ENCODE measurements at places on chromosomes 7 and 10. TPM values are rescaled to one million over a fixed set of nuclear protein-coding genes. Genes with fewer than 3 reads are reported as not detected.

DNA sequence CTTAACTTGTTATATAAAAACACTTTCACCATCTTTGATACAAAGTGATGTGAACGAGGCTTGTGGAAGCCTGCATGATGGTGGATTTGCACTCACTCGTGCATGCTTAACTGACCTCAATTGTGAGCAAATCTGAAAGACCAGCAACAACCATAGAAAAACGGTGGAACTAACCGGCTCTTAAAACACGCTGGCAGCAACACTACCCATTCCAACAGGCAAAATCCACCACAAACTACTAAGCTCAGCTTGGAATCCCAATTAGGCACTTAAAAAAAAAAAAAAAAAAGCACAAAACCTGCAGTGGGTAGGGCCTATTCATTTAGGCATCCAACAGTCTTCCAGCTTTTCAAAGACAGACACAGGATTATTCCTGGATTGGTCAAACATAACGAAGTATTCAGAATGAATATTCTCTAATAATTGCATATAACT is 1.8 kb downstream of the GDI2 start:
- peak; percentile 6 for DNase-seq

DNA sequence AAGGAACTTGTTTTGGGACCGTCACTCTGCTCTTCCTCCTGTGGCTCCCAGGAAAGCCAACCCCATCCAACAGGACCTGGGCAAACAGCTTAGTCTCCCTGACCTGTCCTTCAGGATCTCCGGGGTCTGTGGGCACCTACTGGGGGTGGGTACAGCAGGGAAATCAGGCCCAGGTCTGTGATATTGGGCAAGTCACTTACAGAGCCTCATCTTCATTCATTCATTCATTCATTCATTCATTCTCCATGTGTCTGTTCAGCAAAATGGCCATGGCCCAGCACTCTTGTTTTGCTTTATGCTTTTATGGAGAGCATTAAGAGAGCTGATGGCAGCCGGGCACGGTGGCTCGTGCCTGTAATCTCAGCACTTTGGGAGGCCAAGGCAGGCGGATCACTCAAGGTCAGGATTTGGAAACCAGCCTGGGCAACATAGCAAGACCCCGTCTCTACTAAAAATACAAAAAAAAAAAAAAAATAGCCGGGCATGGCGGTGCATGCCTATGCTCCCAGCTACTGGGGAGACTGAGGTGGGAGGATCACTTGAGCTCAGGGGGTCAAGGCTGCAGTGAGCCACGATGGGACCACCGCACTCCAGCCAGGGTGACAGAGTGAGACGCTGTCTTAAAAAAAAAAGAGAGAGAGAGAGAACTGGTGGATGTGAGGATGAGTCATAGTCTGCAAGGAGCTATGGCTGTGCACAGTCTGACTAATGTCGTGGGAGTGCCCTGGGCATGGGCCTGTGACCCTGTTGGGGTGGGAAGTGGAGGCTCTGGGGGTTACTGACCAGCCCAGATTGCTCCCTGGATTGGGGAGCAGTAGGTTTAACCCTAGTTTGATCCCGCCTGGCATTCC is 54.3 kb downstream of the CLIP2 start:
- peak; percentile 71 for DNase-seq

DNA sequence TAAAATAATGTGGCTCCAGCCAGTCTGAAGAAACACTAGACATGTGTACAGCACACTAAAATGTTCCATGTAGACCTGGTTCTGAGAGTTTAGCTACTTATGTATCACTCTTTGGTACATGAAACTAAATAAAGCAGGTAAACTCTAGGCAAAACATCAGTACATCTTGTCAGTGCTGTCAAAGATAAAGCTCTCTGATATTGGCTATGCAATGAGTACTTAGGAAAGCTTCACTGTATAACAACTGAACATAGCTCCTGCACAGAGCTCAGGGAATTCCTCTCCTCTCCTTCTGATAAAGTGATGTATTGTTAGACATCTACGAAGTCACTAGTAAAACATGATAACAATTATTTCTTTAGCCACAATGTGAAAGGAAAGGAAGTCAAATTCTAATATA is 3.5 kb downstream of the LRRN3 start:
- DNase-seq, result no peak

- DNase-seq, result no peak
These were observed 52.3 kb downstream of the ADARB2 start for GRCh38 chr10:1684991-1685390.

- peak; percentile 60 for DNase-seq
These were observed 21.7 kb upstream of the MALSU1 start for GRCh38 chr7:23277359-23277989.

DNA sequence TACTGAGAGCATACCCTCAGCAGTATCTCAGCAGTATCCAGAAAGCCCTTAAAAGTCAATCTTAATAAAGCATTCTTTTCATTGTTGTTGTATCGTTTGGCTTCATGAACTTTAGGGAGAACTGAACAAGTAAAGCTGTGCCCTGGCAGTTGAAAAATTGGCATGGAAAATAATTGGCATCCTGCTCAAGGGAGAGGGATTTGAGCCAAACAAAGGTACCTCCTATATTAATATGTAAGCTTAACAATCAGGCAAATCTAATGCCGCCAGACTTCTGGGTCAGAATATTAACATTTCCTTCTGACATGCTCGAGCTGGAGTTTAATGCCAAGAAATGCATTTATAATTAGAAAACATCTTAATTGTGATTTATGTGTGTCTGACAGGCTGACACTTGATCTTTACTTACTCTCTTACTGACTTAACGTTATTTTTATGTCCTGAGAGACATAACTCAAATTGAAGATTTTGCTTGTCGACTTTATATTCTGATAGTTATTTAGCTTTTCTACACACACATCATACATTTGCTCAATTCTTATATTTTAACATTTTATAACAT is 42.1 kb upstream of the PCDH15 start:
- no peak for DNase-seq

- DNase-seq, result no peak
These were observed 1.0 kb downstream of the LRCH4 start for GRCh38 chr7:100584683-100585510.

DNA sequence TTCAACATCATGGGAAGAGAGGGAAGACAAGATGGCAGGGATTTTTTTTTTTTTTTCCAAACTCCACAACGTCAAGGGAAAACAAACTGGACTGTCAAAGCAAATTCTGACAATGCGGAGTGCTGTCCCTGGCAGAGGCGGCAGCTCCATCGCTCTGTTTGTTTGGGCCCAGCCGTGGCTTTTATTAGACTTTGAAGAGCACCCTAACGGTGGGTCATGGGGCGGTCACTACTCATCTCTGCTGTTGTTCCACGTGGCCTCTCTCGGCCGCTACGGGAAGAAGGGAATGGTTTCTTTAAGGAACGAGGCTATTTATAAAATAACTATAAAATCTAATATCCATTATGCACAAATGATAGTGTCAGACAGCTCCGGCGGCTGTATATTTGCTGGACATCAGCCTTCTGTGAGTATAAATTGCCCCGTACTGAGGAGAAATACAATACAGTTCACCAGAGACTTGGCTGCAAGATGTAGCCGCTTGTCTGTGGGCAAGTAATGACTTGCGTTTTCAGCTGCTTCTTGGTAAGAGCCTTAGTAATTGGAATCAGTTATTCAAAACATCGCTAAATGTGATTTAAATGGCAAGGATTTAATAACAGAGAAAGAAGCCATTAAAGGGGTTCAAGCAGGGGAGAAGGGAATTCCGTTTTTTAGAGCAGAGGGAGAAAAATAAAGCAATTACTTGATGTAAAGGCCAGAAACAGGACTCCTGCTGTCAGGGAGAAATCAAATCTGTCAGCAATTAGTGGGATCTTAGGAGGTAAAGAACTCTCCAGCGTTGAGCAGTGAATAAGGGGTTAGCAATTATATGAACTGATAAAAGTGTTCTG is 61.7 kb upstream of the RAB11FIP2 start:
- DNase-seq, result no peak

DNA sequence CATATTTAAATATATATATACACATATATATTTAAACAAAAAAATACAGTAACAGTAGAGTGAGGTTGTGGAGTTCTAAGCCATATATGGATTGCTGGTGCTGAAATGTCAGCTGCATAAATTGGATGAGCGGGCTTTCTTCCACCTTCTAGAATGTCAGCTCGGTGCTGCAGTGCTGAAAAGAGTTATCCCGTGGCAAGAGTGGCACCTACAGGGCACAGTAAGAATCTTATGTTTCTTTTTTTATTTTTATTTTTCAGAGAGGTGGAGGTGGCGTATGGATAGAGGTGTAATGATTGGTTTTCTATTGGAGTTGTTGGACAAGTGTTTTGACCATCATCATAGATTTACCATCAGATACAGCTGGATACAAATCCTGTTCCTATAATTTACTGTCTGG is 86.2 kb upstream of the DYNC1I1 start:
- DNase-seq, result peak; percentile 19

- no peak for DNase-seq
These were observed 64.8 kb upstream of the MEOX2 start for GRCh38 chr7:15751191-15751701.

GRCh38 chr10:62121187-62121530 is 147.5 kb downstream of the RTKN2 start:
- no peak for DNase-seq

DNA sequence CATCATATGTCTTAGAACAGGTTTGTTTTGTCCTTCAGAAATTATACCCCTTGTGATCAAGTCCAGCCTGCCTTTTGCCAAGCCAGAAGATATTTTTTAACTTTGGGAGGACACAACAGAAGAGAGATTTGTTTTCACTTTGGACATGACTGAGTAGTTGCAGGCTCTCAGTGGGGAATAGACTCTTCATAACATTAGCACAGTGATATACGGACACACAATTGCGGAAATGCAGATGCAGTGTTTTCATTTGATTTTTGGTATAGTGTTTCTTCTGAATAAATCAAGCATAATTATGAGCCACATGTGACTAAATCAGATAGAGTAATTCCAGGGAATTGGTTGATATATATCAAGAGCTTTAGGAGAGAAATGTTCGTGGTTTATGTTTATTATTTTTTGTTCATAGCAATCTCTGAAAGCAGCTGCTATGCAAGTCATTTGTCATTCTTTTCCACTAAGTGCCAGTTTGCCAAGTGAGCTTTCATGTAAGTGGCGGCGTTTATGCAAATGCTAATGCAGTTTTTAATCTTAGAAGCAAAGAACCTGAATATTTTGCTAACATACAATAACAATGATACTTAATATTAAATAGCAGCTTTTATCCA is 69.6 kb upstream of the HDAC9 start:
- no peak for DNase-seq

GRCh38 chr7:38796626-38797501 is 112.1 kb downstream of the VPS41 start:
- DNase-seq, result peak; percentile 58

- DNase-seq, result no peak
These were observed 63.7 kb upstream of the ZPBP start for GRCh38 chr7:50156706-50157105.

DNA sequence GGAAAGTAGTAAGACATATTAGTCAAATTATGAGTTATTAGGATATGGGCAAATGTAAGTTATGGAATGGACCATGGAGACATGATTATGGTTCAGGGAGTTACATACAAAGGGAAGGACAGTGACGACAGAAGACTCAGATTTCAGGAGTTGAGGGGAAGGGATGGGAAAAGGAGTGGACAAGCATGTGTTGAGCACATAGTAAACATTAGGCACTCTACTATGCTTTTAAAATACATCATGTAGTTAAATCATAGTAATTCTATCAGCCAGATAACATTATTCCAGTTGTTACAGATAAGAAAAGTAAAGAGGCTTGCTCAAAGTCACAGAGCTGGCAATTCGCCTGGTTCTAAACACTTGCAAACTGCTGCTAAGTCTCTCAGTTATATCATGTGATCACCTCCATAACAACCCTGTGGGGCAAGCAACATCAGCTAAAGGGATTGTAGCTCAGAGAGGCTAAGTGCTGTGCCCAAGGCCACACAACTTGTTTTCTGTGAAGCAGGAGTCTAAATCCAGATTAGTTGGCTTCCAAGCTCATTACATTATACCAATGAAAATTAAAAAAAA is 115.2 kb upstream of the MDFIC start:
- no peak for DNase-seq

DNA sequence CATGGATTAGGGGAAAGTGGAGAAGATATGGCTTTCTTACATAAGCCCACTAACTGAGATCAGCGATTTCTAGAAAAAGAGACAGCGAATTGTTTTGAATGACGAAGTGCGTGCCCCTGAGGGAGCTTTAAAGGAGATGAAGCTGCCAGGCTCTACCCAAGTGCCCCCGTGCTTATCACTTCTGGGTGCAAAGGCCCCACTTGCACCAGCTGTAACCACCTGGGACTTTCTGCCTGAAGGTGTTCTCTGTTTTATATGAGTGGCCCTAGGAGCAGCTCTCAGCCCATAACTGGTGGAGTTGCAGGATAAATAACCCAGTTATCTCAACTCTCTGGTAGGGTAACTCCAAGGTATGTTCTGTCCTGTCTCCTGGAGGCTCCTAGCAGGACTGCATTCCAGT is 20.4 kb upstream of the CARD11 start:
- no peak for DNase-seq

DNA sequence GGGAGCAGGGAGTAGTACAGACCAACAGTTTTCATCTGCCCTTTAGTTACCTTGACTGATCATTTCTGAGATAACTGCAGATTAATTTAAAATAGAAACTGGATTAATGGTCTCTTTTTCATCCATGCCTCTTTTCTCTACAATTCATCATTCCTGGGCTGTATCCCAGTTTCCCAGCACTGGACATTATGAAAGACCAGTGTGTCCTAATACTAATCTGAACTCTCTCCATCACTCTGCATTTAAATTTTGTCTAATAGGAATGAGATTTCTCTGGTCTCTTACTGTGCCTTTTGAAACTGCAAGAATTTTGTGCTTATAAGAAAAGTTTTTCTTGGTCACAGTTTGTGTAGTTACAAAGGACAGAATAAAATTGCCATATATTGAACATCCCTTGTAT is 12.7 kb downstream of the PLEKHA8 start:
- DNase-seq, result no peak

FOXI2 gene
- not detected for polyA plus RNA-seq

VIPR2 gene
- polyA plus RNA-seq, result not detected

AOC1 gene
- not detected for polyA plus RNA-seq

All from A549 (cell line).